Motor neuron (in vitro differentiated cells): ENCODE measurements at places on chromosomes 1 and 21. TPM values are rescaled to one million over a fixed set of nuclear protein-coding genes. Genes with fewer than 3 reads are reported as not detected.

The OPTC gene
- total RNA-seq = not detected in 2 replicates

The CPLANE2 gene
- total RNA-seq = 8.5 and 14.4 TPM in 2 replicates

The FHL3 gene
- 2.8 and 2.9 TPM in 2 replicates for total RNA-seq

The CRP gene
- total RNA-seq = not detected in 2 replicates

The TFF3 gene
- total RNA-seq = 0.42 TPM in 1 of 2 replicates, not detected in the other
